ENCODE measurements at places on chromosomes 4 and X.

- DNase-seq, result peak; percentile 26
Observed at GRCh38 chr4:71130827-71131603, 137.6 kb downstream of the DCK start.

GRCh38 chr4:145001635-145002034, 96.4 kb downstream of the ANAPC10 start:
- DNase-seq, result no peak

DNA sequence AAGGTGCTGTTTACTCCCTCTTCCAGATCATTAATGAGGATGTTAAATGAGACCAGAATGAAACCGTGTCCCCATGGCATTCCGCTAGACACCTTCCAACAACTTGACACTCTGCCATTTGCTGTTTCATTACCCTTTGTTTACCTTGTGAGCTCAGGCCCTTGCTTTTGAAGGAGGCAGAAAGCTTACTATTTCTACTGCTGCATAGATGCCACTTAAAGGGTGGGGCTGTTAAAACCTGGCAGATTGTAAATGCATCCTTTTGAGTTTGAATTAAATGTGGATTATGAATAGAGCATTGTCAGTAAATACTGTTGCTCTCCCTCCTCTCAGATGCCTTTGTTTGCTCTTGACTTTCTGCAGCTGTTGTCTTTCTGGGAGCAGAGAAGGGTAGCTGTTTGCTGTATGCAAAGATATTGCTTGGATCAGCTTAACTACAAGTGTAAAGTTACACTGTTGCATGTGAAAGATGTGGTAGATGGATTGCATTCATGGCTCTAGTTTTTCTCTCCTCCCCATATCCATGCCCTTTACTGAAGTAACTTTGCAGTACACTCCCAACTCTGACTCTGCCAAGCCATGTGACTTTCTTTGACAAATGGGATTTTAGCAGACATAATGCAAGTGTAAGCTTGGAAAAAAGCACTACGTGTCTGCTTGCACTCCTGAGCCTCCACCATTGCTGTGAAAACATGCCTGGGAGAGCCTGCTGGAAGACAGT, 75.0 kb upstream of the DHX15 start:
- DNase-seq, result no peak

- no peak for DNase-seq
Observed at GRCh38 chrX:136714626-136715599, 65.8 kb downstream of the ARHGEF6 start.

GRCh38 chr4:898869-899555, 33.1 kb downstream of the GAK start:
- no peak for DNase-seq

DNA sequence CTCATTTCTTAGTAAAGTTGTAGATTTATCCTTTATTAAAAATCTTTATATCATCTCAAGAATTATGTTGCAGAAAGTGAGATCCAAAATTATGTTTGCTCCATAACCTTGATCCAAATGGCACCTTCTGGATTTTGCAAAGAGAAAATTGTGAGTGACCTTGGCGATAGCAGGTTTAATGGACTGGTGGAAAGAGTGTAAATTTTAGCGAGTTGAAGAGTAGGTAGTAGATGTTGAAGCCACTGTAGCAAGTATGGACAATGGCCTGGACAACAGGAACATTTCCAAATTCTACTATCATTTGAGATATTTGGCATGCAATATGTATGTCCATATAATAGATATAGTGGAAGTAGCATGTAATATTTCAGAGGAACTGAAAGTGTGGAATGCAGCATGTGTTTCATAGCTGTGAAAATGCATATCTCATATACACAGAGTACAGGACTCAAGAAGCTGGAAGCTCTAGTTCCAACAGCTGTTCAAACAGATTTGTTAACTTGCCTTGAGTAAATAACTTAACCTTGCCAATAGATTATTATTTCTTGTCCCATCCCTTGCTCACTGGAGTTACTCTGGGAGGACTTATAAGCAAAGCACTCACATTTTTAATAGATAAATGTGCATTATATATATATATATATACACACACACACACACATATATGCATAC, 152.5 kb upstream of the TLL1 start:
- no peak for DNase-seq

- no peak for DNase-seq
Observed at GRCh38 chr4:174091130-174091529, 192.3 kb downstream of the FBXO8 start.

DNA sequence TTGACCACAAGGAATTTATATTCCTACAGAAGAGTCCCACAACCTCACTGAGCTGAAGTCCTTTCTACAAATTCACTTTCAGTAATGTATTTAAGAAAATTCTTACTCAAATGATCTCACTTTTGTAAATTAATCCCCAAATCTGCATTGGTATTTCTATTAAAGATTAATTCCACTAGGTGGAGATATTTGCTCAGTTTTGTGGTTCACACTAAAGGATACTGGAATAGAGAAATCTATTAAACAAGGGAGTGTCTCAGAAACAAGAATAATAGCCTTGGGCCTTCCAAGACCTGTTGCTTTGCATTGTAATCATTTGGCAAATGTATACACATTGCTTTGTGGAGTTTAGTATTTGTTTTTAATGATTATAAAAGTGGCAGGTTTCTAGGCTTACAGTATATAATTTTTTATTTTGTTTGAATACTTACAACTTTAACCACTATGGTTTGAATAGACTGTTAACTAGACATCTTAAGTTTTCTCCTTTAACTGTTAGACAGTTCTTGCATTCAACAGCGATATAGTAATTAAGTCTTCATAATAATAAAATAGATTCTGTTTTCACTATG, 25.9 kb downstream of the CFAP299 start:
- no peak for DNase-seq

DNA sequence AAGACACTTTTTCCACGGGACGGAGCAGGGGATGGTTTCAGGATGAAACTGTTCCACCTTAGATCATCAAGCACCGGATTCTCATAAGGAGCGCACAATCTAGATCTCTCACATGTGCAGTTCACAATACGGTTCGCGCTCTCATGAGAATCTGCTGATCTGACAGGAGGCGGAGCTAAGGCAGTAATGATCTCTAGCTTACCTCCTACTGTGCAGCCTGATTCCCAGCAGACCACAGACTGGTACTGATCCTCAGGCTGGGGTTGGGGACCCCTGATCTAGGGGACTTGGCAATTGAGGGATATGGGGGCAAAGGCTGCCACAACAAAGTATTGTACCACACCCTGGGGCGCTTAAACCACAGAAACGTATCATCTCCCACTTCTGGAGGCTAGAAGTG, 25.7 kb downstream of the ZNF185 start:
- no peak for DNase-seq

DNA sequence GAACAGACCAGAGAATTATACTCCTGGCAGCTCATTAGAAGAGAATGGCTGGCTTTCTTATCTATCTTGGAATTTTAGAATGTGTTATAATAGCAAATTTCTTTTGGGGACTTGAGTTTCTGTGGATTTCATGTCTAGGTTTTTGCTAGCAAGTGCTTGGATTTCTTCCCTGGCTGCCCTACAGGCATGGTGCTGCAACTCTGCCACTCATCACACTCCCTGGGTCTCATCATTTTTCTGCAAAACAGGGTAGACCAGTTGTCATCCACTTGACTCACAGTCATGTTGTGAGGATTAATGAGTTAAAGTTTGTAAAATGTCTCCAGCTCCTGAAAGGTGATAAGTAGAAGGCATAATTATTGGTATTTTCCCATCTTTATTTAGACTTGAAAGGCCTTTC, 60.7 kb upstream of the LCORL start:
- no peak for DNase-seq
